Airway epithelial cell (primary cell): ENCODE measurements at places on chromosomes 2 and 18. TPM values are rescaled to one million over a fixed set of nuclear protein-coding genes. Genes with fewer than 3 reads are reported as not detected.

The UPP2 gene
- not detected in 2 replicates for total RNA-seq

The CRYBA2 gene
- total RNA-seq, result not detected in 2 replicates

The TUBA4B gene
- not detected in 2 replicates for total RNA-seq

The SLC9A4 gene
- not detected in 2 replicates for total RNA-seq

The SETBP1 gene
- 4.0 and 5.3 TPM in 2 replicates for total RNA-seq

The PLCD4 gene
- 2.6 and 3.1 TPM in 2 replicates for total RNA-seq

The ITPRIPL1 gene
- 0.28 and 0.99 TPM in 2 replicates for total RNA-seq

The AOX1 gene
- total RNA-seq, result 3.7 and 10.6 TPM in 2 replicates

The TEKT4 gene
- not detected in 2 replicates for total RNA-seq

The SRD5A2 gene
- total RNA-seq, result not detected in 2 replicates

The TTN gene
- not detected in 2 replicates for total RNA-seq

The EPAS1 gene
- 137 and 155 TPM in 2 replicates for total RNA-seq

The SP3 gene
- total RNA-seq, result 38.6 and 52.8 TPM in 2 replicates

The UGT1A5 gene
- total RNA-seq, result 3.2 TPM in 1 of 2 replicates, not detected in the other

The DSG4 gene
- total RNA-seq, result 0.05 and 0.07 TPM in 2 replicates
